ENCODE measurements at places on chromosomes 7 and 10.

DNA sequence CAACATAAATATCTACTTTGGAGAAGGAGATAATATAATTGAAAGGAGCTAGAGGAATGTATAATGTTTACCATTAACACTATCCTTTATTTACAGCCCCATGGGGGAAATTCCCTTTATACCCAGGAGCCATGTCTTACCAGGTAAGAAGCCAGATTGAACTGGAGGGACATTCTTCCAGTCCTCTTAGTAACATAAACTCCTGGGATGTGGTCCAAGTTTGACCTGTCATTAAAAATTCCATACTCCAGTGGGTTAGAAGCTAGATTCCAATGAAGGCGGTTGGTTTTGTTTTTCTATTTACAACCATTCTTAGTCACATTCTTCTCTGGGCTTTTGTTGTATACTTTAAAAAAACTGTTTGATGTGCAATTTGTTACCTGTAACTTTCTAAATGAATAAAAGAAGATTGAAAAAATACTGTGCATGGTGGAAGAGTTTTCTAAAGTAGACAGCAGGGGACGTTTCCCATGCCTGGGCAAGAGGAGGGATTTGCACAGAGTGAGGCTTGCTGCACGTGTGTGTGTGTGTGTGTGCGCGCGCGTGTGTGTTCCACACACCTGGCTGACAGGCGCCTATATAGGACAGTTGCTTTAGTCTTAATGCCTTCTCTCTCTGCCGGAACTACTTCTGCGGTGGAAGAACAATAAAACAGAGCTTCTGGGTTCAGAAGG, 2.0 kb downstream of the PLCE1 start:
- no peak for DNase-seq

DNA sequence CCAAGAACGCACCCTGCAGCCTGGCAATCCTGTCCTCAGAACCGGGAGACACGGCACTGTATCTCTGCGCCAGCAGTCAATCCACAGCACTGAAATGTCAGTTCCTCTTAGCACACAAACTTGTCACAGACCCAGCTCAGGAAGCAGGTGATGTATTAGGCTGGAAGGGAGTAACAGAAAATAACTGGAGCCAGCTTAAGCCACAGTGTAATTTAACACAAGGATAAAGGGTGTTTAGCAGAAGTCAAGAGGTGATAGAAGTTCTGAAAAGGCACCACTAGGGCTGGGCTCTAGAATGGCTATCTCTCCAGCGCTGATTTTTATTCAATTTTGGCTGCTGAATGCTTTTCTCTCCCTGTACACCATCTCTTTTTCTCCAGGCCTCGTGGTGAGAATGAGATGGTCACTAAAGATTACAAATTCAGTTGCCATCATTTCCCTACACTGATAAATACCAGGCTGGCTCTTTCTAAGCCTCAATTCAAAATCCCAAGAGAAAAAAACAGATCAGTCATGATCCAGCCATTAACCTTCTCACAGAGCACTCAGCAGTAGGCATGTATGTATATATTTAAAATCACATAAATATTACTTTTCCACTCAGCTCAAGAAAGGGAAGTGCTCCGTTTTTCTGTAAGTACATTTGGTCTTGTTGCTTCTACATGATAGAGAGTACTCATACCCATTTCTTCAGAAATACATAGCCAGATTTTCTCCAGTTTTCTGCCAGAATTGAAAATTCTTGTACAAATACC, 102.7 kb upstream of the PRSS1 start:
- DNase-seq = no peak

DNA sequence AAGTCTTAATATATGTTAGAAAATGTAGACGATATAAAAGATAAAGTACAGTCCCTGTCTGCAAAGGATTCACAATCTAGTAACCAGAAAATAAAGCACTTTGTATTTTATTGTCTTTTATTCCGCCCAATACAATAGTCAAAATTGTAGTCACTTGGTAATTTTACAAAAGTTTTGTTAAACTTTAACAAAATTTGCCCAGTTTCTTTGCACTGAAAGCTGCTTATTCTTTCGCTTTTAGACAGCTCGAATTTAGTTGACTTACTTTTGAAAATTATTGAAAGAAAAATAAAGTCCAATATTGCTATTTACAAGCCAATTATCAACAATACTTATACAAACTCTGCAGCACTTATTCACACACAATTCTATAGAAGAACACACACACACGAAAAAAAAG, 534.9 kb upstream of the LRRTM3 start:
- no peak for DNase-seq

DNA sequence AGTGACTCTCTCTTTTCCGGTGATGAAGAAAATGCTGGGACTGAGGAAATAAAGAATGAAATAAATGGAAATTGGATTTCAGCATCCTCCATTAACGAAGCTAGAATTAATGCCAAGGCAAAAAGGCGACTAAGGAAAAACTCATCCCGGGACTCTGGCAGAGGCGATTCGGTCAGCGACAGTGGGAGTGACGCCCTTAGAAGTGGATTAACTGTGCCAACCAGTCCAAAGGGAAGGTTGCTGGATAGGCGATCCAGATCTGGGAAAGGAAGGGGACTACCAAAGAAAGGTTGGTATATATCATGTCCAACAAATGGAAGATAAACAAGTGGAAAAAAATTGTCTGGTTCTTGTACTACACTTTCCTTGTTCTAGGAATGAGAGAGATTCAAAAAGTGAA, 9.5 kb downstream of the PDCD4 start:
- DNase-seq = no peak

DNA sequence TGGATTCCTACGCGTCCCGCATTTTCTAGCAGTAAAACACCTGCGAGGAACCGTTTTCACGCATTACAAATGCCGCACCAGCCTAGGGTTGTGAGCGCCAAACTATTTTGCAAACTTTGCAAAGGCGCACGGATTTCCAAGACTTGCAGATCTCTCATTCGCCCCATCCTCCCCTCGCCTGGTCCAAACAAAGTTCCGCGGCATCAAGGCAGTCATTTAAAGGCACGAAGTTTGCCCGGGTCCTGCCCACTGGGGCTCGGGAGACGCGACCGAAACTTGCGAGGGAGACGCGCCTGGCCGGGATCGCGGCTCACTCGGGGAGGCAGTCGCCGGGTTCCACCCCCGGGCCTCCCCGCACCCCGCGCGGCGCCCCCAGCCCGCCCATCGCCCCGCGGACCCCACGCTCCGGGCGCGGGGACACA, 613 bp downstream of the USP6NL start:
- DNase-seq = no peak

- no peak for DNase-seq
Observed at GRCh38 chr10:126661841-126662515, 8.5 kb downstream of the C10orf90 start.

GRCh38 chr10:126663328-126663727, 7.2 kb downstream of the C10orf90 start:
- DNase-seq = no peak

DNA sequence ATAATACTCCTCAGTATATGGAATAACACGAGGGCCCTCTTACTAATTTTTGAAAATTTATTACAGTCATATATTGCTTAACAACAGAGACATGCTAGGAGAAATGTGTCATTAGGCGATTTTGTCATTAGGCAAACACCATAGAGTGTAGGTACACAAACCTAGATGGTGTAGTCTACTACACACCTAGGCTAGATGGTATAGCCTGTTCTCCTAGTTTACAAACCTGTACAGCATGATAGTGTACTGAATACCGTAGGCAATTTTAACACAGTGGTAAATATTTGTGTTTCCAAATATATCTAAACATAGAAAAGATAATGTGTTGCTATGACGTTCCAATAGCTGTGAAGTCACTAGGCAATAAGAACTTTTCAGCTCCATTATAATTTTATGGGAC, 12.8 kb downstream of the OR2F1 start:
- no peak for DNase-seq
